ENCODE measurements at places on chromosomes 7 and 10.
A peak's percentile ranks its signal among the peaks of the same experiment; 100 is the strongest.

GRCh38 chr7:114540291-114540690 lies 125.7 kb downstream of the FOXP2 start:
- DNase-seq = no peak

- DNase-seq = no peak
Observed at GRCh38 chr7:102813191-102814024, 64.6 kb downstream of the FAM185A start.

GRCh38 chr7:105723572-105723971 lies 142.3 kb upstream of the EFCAB10 start:
- DNase-seq = peak; percentile 46

- DNase-seq = no peak
Observed at GRCh38 chr7:31125171-31125570, 73.1 kb downstream of the ADCYAP1R1 start.

- DNase-seq = no peak
Observed at GRCh38 chr10:70331486-70332268, 47.9 kb upstream of the NPFFR1 start.

DNA sequence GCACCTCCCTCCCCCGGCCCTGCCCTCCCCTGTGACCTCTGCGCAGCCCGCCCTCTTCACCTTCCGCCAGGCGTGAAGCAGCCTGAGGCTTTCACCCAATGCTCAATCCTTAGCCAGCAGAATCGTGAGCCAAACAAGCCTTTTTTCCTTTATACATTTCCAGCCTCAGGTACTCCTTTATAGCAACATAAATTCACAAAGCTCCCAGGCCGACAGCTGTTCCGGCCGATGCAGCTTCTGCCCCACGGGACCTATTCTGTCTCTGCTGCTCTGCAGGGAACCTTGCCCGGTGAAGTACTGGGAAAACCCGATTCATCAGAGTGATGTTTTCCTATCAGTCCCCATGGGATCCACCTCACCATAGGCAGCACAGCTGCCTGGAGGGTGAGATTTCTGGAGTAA lies 87.4 kb downstream of the CHST15 start:
- no peak for DNase-seq

- DNase-seq = no peak
Observed at GRCh38 chr10:127013691-127014473, 108.7 kb downstream of the DOCK1 start.

GRCh38 chr7:157397731-157398691 lies 61.2 kb downstream of the DNAJB6 start:
- DNase-seq = peak; percentile 72

DNA sequence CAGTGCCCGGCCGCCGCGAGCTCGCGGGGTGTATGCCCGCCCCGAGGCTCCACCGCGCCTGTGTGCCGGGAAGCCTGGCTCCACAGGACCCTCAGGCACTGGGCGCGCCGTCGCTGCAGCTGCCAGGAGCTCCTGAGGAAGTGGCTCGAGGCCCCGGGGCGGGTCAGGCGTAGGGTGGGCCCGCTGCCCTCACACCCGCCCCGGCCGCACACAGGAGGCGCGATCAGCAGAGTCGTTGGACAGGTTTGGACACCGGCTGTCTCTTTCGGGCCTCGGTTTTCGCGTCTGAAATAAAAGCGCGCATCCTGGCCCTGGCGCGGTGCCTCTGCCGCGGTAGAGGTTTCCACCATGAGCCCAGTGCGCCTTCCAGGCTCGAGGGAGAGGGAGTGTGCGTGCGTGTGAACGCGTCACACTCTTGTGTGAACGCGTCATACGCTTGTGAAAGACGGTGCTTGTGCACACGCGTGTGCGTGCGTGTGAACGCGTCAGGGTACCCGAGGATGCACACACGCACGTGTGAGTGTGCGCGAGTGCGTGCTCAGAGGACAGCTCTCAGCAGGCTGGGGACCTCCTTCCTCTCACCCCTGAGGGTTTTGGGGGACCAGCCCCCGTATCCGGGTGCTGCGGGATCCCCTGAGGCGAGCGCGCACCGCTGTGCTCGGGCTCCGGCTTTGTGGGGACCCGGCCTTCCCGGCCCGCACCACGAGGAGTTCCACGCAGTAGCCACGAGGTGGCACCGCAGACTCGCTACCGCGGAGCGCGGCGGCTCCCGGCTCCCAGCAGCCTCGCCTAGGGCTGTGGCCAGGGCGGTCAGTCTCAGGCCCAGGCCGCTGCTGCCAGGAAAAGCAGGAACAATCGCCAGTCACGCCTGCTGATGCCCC lies 83.8 kb downstream of the BMS1 start:
- DNase-seq = peak; percentile 87

DNA sequence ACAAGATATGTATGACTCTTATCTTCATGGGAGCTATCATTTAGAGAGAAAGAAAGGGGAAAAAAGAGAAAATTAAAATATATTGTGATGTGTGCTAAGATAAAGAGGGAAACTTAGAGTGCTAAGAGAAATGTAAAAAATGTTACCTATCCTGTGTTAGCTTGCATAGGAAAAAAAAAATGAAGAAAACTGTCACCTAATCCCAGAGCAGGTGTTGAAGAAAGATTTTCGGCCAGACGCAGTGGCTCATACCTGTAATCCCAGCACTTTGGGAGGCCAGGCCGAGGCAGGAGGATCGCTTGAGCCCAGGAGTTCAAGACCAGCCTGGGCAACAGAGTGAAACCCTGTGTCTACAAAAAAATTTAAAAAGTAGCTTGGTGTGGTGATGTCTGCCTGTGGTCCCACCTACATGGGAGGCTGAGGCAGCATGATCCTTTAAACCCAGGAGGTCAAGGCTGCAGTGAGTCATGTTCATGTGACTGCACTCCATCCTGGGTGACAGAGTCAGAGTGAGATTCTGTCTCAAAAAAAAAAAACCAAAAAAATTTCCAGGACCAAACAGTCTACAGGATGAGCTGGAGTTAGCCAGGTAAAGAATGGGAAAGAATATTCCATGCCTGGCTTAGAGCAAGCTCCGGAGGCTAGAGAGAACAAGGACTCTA lies 2.4 kb upstream of the MKLN1 start:
- DNase-seq = no peak

DNA sequence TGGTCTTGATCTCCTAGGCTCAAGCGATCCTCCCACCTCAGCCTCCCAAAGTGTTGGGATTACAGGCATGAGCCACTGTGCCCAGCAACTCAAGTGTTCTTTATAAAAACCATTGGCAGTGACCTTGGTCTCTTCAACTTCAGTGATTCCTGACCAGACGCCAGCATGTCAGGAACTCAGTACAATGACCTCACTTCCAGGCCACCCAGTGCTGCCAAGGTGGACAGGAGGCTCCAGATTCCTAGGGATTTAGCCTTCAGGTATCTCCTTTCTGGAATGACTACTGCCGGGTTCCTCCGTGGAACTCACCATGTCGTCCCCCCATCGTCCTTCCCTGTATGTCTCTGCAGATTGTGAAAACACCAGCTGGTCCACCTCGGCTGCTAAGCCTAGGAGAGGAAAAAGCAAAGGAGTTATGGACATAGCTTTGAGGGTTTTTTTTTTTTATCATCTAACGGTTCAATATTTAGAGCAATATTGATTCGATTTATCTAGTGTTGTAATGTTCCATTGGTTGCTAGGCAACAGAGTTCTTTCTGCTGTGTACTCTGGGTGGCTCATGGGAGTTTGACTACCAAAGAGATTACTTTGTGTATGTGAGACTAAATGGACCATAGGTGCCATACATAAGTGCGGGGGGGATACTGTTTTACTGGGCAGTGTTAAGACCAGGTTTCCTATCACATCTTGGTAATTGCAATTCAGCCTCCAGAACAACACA lies 425.8 kb upstream of the AUTS2 start:
- no peak for DNase-seq

- DNase-seq = no peak
Observed at GRCh38 chr7:68840991-68841390, 757.3 kb upstream of the AUTS2 start.

GRCh38 chr10:132187430-132188138 lies 836 bp downstream of the DPYSL4 start:
- DNase-seq = no peak

- peak; percentile 82 for DNase-seq
Observed at GRCh38 chr7:43112941-43113621, 634 bp downstream of the HECW1 start.

DNA sequence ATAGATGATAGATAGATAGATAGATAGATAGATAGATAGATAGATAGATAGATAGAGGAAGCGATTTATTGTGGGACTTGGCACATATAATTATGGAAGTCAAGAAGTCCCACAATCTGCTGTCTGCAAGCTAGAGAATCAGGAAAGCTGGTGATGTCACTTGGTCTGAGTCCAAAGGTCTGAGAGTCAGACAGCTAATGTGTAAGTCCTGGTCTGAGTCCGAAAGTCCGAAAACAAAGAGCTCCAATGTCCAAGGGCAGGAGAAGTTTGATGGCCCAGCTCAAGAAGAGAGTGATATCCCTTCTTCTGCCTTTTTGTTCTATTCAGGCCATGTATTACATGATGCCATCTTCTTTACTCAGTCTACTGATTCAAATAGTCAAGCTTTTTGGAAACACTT lies 53.8 kb upstream of the TCF7L2 start:
- DNase-seq = no peak

GRCh38 chr10:98208925-98209324 lies 59.1 kb downstream of the LOXL4 start:
- DNase-seq = no peak

DNA sequence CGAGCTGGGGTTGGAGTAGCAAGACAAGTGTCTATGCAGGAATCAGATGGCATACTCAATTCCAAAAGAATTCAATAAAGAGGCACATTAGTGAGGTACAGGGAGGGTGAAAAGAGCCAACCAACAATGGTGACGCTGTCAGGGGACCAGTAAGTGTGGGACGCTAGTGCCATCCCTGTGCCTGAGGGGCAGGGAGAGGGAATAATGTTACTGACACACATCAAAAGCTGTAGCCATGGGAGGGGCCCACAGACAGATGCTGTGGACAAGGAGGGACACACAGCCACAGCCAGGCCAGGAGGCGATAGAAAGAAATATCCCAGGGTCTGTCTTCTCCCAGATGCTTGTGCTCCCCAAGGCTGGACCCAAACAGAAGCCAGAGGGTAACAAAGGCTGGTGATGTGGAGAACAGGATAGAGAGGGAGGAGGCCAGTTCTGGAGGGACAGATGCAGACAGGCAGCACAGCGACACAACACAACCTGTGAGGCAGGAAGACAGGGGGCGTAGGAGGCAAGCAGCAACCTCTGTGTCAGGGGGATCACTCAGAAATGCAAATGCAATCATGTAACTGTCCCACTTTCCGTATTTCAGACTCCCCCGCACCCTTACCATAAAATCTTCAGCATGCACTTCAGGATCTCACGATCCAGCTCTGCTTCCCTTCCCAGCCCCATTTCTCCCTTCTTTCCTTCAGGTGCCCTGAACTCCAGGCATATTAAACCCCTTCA lies 240.5 kb upstream of the FZD8 start:
- peak; percentile 67 for DNase-seq

- DNase-seq = peak; percentile 27
Observed at GRCh38 chr7:157467496-157468212, 130.8 kb downstream of the DNAJB6 start.

GRCh38 chr10:15181576-15182156 lies 13.2 kb upstream of the NMT2 start:
- DNase-seq = no peak
